ENCODE measurements at places on chromosomes 7 and 10. TPM values are rescaled to one million over a fixed set of nuclear protein-coding genes. Genes with fewer than 3 reads are reported as not detected.

The C10orf90 gene
- total RNA-seq, result not detected

The LDB3 gene
- 953 TPM for total RNA-seq

The ADCY1 gene
- 4.8 TPM for total RNA-seq

The DGKB gene
- total RNA-seq, result 0.76 TPM

The IGFBP3 gene
- total RNA-seq, result 96.5 TPM

The C10orf71 gene
- total RNA-seq, result 74.3 TPM
